ENCODE measurements at places on chromosomes 2 and 18.

DNA sequence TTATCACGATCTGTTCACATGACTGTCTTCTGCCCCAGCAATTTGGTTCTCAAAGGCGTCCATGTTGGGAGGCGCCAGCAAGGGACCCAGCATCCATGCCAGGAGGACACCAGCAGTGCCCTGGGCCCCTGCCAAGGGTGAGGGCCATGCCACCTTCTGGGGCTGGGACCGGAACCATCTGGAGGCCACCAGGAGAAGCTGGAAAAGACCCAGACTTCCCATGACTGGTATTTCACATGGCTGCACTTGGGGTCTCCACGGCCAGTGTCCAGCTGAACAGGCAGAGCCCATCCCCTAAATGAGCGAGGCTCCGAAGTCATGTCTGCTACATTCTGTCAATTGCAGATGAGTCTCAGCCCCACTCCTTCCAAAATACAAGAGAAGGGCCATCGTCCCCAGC lies 306.8 kb upstream of the HS6ST1 start:
- DNase-seq: no peak

DNA sequence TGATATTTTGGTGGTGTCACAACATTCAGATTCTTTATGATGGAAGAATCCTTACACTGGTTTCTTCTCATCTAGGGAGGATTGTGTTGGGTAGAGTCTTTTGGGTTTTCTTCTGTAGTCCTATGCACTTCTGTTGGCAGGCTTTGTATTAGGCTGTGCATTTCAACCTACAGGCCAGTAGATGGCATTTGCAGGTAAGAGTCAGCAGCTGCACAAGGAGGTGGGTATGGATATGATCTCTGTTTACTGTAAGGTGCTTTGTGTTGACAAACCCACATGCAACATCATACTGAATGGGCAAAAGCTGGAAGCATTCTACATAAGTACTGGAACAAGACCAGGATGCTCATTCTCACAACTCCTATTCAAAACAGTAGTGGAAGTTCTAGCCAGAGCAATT lies 656.8 kb downstream of the METTL4 start:
- no peak for DNase-seq

DNA sequence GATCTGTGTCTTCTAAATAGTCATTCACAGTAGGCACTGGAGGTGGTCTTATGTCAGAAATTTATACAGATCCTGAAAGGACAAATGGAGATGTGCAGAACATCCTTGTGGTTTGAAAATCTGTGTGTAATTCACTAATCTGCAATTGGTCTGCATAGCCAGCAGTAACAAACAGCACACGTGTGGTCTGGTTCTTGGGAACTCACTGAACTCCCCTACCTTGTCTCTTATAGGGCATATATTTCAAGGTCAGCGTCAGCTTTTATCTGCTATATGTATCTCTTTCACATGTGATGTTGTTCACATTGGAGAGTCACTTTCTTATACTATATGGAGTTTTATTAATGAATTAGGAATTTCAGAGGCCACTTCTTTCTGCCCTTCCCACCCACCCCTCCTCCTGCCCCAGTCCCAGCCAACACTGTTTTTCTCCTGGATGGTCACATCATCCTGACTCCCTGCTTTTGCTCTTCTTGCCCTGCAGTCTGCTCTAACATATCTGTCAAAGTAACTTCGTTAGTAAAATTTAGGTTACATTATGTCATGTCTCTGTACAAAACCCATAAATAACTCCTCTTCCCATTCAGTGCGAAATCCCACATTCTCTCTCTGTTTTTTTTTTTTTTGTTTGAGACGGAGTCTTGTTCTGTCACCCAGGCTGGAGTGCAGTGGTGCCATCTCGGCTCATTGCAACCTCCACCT lies 35.4 kb upstream of the CABYR start:
- DNase-seq: no peak

GRCh38 chr2:223613017-223613950 lies 11.1 kb upstream of the SCG2 start:
- DNase-seq: no peak
